Activated CD4-positive, alpha-beta T cell treated with anti-CD3 and anti-CD28 coated beads, Interleukin-2, amount 10 ng/mL, durations not matched to agents 7 days and 5 days (primary cell): ENCODE measurements at places on chromosomes 11 and 22.

GRCh38 chr11:60121264-60121663 is 32.8 kb downstream of the MS4A2 start:
- DNase-seq = no peak

DNA sequence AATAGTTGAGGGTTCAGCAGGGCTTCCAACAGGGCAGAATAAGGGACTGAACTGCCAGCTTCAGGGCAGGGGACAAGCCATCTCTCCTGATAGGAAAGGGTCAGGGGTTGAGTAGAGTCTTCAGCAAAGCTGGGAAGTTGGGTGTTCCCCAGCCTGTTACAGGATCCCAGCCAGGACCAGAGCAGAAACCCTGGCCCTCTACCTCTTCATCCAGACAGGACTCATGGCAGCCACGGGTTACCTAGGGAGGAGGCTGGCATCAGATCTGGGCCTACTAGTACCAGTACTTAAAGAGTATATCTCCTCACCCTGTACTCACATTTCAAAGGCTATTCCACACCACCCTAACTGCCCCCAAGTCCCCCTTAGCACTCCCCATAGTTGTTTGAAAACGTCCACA is 2.4 kb upstream of the TAF10 start:
- DNase-seq = no peak

DNA sequence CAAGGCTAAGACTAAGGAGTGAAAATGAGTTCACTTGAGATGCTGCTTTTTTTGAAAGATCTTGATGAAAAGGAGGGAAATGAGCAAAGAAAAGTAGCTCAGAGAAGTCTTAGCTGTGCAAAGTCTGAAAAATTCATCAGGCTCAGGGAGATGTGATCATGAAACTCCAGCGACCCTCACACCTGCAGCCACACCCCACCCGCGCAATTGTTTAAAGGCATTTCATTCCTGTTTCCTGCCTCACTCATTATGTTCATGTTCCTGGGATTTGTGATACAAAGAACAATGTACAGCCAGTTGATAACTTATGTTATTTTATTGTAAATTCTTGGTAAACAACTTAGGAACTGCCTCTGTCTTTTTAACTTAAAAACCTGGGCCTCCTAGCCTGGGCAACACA is 8.7 kb upstream of the GSTP1 start:
- no peak for DNase-seq

DNA sequence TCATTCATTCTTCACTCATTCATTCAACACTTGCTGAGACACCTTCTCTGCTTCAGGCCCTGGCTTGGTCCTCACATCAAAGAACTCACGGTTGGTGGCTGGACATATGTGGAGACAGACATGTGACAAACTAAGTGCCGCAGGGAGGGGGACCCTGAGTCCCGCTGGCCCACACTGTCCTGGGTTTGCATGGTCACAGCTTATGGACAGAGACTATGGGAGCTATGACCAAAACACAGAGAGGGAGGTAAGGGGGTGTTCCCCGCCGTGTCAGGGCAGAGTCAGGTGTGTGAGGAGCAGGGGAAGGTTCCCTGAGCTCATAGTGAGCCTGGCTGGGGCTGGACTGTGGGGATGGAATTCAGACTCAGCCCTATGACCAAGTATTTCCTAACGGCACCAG is 123.1 kb downstream of the MPPED1 start:
- no peak for DNase-seq

DNA sequence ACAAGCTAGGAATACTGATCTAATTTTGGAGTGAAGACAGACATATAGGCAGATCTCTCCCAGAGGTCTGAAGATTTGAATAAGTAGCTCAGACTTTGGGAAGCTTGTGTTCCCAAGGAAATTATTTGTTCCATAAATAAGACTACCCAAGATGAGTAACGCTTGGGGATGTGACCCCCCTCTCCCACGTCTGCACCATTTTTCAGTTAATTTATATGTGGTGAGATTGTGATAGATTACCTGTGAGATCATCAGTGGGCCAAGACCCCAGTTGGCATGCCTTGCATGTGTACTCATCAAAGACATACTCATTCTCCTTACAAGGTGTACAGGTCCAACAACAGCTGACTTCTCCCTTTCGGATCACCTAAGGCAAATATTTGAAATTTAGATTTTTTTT is 252.8 kb upstream of the CTSC start:
- no peak for DNase-seq

GRCh38 chr11:72398058-72398758 is 36.1 kb downstream of the CLPB start:
- DNase-seq = no peak

DNA sequence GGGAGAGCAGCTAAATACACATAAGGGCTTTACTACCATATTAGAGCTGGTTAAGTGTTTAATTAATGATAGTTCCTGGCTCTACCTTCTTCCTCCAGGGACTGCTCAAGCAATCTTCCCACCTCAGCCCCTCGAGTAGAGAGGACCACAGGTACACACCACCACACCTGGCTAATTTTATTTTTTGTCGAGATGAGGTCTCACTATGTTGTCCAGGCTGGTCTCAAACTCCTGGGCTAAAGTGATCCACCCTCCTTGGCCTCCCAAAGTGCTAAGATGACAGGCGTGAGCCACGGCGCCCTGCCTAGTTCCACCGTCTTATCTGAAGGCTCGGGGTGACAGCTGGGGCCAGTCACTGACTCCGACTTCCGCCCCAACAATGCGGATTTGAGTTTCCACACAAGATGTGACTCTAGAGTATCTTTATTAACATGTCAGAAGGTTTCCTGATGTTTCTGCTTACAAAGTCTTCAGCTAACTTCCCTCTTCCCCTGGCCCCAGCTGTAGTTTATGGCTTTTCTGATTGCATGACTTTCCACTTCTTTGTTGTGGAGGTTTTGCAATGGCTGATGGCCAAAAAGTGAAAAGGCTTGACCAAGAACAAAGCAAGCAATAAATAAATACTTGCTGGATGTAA is 16.8 kb downstream of the TPST2 start:
- no peak for DNase-seq

- DNase-seq = no peak
Observed at GRCh38 chr22:31091106-31091975, 10.2 kb downstream of the SMTN start.

GRCh38 chr22:44449061-44449682 is 48.9 kb downstream of the RTL6 start:
- DNase-seq = no peak

- DNase-seq = no peak
Observed at GRCh38 chr11:130344841-130345240, 30.1 kb upstream of the ZBTB44 start.

- no peak for DNase-seq
Observed at GRCh38 chr11:17224727-17225126, 16.9 kb upstream of the PIK3C2A start.

GRCh38 chr11:103441021-103441420 is 331.8 kb downstream of the DYNC2H1 start:
- DNase-seq = no peak

DNA sequence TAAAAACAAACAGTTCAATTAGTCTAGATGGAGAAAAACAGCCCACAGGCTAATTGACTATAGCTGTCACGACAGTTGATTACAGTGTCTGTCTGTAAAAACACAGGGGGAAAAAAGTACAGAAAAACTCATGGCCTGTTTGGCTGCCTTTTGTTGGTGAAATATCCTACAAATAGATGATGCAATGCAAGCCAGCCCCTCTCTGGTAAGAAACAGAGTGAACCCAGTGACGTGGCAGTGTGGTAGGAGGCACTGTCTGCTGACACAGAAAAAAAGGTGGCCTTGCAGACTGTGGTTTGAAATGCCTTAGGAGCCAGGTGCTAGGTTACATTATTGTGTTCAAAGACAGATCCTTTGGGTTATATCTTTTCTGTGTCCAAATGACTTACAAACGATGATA is 431.4 kb upstream of the CCDC90B start:
- DNase-seq = no peak
